ENCODE measurements at places on chromosomes 5 and 9.

- no peak for DNase-seq
Measured at GRCh38 chr5:133409210-133409674, 203.1 kb downstream of the FSTL4 start.

DNA sequence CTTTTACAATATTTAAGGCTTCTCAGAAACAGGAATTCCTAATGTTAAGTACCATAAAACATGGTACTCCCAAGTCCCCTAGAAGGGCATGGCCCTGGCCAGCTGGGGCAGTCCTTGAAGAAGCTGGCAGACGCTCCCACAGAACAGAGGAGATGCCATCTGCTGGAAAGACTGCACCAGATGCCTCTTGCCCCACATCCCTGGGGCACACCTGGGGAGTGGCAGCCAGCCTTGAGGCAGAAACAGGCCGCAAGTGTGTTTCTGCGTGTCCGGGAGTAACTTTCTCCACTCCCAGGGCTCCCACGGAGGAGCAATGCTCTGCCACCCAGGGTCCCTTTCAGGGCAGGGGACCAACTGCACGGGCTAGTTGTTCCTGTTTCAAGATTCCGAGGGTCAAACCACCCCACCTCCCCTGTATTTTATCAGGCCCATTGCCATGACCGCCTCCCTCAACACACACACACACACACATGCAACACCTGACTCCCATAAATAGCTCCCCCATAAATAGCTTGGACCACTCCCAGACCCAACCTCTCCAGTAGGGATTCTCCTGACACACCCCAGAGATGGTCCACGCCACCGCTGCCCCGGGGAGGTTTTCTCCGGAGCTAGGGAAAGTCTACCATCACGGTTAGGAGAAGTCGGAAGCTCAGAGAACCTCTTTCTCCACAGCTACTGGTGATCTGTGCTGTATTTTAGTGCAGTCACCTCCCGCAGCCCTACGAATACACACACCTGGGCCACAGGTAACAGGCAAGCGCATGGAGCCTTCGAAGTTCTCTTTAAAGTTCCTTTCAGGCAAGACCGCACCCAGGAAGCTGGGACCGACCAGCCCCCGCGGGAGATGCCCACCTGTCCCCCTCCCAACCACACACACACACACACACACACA is 1.5 kb downstream of the SPOCK1 start:
- no peak for DNase-seq

GRCh38 chr5:159510282-159510681 is 180.0 kb upstream of the IL12B start:
- peak; percentile 39 for DNase-seq

DNA sequence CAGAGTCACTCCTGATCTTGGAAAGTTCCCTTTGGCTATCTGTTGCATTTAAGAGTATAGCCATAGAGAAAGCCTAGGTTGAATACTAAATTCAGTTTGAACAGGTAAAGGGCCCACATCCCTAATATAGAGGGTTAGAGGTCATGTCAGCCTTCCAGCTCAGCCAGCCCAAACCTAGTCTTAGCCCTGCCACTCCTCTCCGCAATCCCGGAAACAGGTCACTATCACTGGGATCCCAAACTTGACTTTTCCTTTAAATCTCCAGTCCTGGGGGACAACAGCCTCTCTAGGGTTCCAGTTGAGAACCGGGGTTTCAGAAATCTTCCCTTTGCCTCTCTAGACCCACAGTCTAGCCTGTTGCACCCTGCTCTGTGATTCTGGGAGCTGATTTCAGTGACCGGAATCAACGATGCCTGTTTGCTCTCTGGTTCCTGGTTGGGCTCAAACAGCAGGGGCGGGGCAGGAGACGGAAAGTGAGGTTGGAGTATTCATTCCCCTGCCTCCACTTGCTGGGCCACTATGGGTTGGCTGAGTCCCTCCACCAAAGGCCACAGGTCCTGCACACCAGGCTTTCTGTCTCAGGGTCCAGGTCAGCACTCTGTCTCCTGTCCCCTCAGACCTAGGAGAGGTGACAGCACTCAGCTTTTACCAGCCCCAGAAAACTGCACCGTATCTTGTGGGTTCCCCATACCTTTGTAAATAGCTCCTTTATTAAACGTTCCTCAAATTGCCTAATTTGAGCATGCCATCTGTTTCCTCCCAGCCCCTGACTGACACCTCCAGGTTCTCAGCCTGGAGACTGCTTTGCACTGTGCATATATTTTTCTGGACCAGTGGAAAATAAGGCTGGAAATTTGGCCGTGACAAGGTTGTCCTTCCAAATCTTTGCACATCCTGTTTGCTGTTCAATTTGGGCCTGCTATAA is 23.8 kb upstream of the CPEB4 start:
- DNase-seq: no peak

GRCh38 chr5:172858990-172859811 is 25.1 kb downstream of the ERGIC1 start:
- no peak for DNase-seq

GRCh38 chr9:132162764-132163456 is 1.1 kb downstream of the NTNG2 start:
- no peak for DNase-seq

DNA sequence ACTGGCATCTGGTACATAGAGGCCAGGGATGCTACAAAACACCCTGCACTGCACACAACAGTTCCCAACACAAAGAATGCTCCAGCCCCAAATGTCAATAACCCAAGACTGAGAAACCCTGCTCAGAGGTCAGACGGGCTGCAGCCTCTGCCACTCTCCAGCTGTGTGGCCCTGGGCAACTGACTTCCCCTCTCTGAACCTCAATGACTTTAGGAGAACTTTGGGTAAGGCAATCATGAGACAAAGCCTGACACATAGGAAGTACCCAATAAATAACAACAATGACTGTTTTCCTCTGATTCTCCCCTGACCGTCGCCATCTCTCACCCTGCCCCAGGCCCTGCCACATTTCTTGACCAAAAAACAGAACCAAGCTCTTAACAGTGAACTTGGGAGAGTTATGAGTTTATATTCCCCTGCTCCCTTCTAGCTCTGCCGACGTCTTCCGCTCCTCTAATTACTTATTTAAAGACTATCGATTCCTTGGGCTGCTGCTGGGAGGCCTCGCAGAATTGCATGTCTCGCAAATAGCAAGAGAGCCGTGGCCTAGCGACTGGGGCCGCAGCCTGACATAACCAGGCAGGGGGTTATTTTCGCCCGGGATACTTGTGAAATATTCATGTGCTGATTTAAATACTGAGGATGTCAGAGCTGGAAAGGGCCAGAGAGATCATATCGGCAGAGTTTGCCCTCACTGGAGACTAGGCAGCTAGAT is 24.5 kb upstream of the CRB2 start:
- DNase-seq: no peak

- DNase-seq: no peak
Measured at GRCh38 chr9:113646946-113647914, 183.7 kb downstream of the RGS3 start.

DNA sequence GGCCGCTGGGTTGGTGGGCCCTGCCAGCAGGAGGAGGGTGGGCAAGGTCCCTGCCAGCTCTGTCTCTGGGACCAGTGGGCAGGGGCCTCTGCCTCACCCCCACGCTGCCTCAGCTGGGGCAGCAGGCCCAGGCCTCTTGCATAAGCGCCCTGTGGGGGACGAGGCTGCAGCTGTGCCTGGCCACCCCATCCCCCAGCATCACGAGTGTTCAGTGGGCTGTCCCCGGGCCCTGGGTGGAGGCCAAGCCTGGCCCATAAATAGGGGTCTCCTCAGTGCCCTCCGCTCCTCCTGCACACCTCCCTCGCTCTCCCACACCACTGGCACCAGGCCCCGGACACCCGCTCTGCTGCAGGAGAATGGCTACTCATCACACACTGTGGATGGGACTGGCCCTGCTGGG is at the start of gene PTGDS:
Gene PTGDS, plus strand, starts transcription at position 282 of the 400 bp plus-strand sequence. Its CDS starts 75 bp downstream, at position 357.
- no peak for DNase-seq

DNA sequence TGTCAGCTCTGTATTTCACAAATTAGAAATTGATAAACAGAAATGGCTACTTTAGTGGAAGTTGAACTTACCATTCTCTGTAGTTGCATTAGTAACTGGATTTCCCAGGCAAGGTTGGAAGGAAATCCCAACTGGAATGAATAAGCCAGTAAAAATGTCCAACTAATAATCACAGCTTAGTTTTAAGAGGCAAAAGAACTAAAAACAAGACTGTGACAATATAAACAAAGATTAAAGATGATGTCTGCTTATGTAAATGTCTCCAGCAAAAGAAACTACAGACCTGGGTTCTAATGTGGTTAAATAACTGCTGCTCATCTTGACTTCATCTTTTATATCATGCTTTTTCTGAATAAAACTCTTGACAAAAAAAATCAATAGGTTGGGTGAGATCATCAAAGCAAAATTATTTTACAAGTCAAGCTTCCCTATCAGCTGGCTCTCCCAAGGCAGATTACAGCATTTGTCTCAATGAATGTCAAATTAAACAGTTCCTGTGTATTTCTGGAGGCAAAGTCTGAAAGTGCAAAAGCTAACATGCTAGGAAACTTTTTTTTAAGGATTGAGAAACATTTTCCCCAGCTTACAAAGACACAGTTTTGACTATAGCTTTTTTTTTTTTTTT is 62.3 kb upstream of the HMHB1 start:
- no peak for DNase-seq

DNA sequence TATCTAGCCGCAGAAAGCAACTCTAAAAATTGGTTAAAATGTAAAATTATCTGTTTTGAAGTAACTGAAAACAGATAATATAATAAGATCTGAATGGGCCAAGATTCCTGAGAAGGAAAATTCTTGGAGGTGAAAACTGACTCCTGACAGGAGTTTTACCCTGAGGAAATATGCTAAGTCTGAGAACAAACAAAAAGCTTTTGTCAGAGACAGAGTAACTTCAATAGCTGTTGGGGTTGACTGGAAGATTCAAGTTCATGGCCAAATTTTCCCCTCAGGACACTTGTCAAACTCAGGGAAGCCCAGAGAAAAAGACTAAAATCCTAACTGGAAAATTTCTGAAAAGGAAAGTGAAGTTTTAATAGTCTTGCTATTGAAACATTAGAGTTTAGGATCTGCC is 5.7 kb downstream of the PCDHB4 start:
- no peak for DNase-seq

GRCh38 chr9:15157381-15157780 is 149.6 kb downstream of the TTC39B start:
- DNase-seq: no peak

DNA sequence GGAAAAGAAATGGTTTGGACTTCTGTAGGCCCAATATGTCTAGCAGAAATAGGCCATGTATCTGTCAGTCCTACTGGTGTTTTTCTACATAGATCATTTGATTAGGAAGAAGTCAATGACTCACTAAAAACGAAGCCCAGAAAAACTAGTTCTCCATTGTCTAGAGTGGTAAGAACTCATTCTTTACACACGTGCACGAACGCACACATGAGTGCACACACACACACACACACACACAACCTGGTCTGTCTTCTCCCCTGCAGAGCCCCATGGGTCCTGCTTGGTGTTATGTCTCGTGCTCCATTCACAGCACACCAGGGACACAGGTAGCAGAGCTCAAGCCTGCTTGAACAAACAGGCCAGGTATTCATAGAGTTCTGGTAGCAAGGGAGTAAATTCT is 14.9 kb upstream of the FCN1 start:
- DNase-seq: no peak

DNA sequence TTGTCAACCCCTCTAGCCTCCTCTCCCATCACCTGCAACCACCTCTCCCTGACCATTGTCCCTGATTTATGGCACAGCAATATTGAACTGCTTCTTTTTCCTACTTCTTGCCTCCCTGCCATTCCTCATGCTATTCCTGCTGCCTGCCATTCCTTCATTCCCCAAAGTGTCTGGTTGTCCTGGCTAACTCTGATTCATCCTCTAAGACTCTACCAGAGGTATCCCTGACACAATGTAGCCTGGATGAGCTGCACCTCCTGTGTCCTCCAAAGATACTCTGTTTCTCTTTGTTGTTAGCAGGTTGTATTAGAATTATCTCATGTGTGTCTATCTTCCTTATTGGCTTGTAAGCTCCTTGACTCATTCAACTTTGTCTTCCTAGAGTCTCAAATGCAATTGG is 53.5 kb upstream of the PTPN3 start:
- DNase-seq: no peak

- DNase-seq: no peak
Measured at GRCh38 chr9:123121457-123121856, 88.0 kb downstream of the GPR21 start.

DNA sequence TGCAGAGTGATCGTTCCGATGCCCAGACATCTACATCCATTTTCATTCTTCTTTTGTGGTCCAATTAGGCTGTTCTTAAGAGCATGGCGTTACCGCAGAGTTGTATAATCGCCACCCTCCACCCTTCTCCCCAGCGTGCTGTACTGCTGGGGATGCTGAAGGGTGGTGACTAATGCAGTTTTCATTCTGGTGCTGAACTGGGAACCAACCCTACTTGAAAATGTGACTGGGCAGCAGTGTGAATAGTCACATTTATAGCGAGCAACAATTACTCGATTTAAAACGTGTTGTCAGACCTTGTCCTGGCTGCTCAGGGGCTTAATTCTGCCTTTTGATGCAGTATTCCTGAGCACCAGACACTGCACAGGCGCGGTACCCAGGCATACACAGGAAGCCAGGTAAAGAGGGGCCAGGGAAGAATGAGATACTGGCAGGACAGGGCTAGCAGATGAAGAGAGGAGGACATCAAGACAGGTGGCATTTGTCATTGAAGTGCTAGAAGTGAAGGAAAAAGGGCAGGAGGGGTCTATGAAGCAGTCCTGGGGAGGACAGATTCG is 719 bp upstream of the ISCA1 start:
- DNase-seq: no peak

DNA sequence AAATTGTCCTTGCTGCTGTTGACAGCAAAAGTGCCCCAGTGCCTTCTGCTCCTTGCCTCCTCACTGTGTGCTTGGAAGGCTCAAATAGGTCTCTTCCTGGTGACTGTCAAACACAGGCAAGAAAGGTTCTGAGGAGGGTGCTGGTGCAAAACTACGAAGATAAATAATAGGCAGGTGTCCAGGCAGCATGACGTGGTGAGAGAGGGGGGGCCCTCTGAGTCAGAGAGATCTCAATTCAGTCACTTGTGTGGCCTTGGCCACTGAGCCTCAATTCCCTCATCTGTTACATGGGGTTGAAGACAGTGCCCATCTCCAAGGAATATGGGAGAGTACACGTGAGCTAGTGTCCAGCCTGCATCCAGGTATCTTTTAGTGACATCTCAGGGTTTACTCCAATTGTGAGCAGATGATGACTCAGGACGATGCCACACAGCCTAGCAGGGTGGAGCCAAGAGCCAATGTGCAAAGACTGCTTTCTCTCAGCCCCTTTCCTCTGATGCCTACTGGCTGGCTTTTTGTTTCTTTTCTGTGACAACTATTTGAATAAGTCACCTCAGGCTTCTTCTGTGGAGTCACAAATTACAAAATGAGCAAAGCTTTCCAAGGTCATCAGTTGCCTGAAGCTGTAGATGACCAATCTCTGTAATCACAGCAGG is 29.7 kb upstream of the SMIM32 start:
- no peak for DNase-seq

GRCh38 chr5:84279234-84279633 is 105.4 kb downstream of the EDIL3 start:
- DNase-seq: no peak

GRCh38 chr9:84123648-84124406 is 143.2 kb downstream of the RMI1 start:
- no peak for DNase-seq

All from iPS DF 6.9 (cell line).